MM.1S (cell line): ENCODE measurements at places on chromosomes 5 and 9.

GRCh38 chr9:104905931-104906330, 22.0 kb downstream of the ABCA1 start:
- DNase-seq, result no peak

DNA sequence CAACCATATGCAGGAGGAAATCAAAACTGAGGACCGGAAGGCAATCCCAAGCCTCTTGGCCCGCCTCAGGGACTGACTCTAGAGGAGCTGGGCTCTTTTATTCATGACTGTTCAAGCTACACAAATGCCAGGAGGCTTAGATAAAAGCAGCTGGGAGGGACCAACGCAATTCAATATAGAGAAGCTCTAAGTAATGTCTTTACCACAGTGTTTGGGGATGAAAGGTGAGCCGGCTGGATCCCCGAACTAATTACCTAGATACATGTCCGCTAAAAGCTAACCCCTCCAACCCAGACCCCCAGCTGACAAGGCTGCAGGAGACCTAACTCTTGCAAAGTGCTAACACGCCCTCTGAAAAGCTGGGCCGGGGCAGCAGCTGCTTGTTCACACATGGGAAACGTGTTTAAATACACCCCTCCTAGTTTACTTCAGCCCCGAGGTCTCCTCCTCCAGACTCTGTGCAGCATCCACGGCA, 67.5 kb downstream of the TLE1 start:
- DNase-seq, result no peak

- peak; percentile 41 for DNase-seq
These were observed 3.0 kb upstream of the IFNW1 start for GRCh38 chr9:21144603-21145002.

DNA sequence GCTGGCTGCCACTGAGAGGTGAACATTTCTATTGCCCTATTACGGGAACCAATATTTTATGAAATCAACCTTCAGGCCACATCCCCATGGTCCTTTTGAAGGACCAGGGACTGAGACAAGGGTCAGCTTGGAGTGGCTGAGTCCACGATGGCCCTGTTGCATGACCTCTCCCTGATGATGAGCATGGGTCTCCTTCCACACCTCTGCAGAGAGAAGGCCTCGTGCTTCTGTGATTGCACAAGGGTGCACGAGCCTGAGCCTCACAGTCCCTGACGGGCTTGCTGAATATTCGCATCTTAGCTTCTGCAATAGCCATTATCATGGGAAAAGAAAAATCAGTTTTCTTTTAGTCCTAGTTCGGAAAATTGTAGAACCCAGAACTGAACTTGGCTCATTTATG, 255.0 kb upstream of the IRX2 start:
- DNase-seq, result no peak

DNA sequence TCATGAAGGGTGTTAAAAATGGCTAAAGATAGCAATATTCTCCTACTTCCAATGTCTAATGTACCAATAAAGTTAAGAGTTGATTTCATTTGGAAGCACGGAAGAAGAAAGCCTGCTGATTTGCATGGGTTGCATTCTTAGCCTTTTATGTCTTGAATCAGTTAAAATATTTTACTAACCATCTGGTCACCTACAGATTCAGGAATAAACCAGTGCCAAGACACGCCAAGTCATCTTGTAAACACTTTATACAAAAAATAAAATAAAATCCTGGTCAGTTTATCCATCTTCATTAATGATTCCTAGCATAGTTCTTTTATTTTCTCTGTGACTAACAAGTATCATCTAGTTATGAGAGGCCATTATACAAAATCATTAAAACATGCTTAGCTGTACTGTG, 1031.6 kb upstream of the WWC1 start:
- DNase-seq, result no peak

DNA sequence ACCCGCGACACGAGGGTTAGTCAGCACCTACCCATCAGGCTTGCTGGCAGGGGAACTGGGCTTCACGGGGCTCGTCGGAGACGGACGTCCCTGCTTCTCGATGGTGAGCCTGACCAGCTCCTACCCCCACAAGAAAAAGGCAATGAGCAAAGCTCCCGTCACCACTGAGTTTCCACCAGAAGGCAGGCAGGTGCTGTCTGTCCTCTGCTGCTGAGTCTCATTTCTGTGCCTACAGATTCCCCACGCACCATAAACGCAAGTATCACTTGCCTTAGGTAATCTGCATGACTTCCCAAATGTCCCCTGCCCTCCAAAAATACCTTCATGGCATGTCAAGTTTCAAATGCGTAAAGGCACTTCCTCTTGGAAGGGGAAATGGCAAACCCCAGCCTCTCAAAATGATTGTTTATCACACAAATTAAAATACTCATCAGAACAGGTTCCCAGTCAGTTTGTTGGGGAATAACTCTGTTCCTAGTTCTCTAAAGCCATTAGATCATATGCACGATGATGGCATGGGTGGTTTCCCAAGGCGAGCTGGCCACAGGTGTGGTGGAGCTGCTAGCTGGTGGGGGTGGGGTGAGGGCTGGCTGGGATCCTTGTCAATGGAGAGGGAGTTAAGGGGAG, 85.0 kb downstream of the PRRT1B start:
- no peak for DNase-seq

GRCh38 chr9:134195558-134195957, 31.2 kb upstream of the RNU6ATAC start:
- DNase-seq, result no peak

- no peak for DNase-seq
These were observed 78.1 kb upstream of the PITX1 start for GRCh38 chr5:135112008-135112725.

DNA sequence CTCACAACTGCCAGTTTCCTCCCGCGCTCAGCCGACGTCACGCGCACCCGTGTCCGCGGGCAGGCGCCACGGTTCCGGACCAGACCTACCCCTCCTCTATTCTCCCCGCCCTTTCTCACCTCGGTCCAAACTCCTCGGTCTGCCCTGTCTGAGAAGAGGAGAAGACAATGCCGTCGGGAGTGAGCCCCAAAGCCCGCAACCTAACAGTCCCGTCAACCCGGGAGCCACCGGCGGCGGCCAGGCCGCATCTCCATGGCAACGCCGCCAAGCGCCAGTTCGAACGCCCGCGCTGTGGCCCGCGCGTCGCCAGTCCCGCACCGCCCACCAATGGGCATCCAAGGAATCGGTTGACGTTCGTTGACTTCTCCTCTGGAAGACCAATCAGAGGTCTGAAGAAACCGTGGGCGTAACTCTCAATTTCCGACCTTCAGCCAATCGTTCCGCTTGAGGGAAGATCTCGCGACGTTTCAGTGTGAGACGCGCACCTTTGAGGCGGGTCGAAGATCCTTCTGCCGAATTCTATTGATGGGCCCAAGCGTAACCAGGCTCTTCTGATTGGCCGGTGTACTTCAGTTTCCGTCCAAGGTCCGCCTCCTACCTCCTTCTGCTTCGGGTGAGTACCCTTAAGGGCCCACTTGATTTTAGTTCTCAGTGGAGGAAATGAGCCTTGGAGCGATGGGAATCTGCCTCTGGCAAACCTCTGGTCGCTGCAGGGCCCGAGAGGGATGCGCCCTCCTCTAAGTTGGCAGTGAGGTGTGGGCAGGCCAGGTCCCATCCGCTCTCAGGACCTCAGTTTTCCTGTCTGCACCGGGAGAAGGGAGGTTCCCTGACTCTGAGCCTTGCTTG, at the start of the genes KIF24 and NUDT2:
KIF24 (minus strand) TSS at position 282 of the 846 bp plus-strand sequence. CDS start 17,922 bp downstream, outside the sequence.
NUDT2 (plus strand) TSS at position 583 of the 846 bp plus-strand sequence. CDS start 9,471 bp downstream, outside the sequence.
- DNase-seq, result peak; percentile 100

DNA sequence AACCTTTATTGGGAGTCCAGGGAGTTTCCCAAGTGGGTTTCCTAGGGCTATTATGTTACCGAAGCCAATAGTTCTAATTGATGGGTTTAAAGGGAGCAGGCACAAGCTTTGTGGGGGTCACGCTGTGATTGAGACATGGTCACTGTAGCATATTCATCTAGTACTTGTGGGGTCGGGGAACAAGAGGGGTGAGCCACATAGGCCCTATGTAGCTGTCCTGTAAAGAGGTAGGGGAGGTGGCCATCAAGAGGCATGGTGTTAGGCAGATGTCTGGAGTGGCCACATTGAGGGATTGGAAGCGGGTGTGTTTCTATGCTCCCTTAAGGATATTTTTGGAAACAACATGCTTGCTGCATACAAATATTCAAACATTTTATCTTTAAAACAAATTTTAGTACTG, 50.1 kb downstream of the EXOSC2 start:
- DNase-seq, result no peak

- DNase-seq, result no peak
These were observed 10.2 kb downstream of the SPRY4 start for GRCh38 chr5:142314606-142315005.

GRCh38 chr9:13721481-13722235, 442.2 kb upstream of the MPDZ start:
- DNase-seq, result no peak

- no peak for DNase-seq
These were observed 40.7 kb downstream of the CXXC5 start for GRCh38 chr5:139688751-139689372.

- DNase-seq, result no peak
These were observed 144.5 kb downstream of the GAPVD1 start for GRCh38 chr9:125405938-125406809.

GRCh38 chr5:35416217-35416988, 186.1 kb upstream of the PRLR start:
- DNase-seq, result no peak

GRCh38 chr5:83026516-83026915, 50.7 kb downstream of the TMEM167A start:
- no peak for DNase-seq

DNA sequence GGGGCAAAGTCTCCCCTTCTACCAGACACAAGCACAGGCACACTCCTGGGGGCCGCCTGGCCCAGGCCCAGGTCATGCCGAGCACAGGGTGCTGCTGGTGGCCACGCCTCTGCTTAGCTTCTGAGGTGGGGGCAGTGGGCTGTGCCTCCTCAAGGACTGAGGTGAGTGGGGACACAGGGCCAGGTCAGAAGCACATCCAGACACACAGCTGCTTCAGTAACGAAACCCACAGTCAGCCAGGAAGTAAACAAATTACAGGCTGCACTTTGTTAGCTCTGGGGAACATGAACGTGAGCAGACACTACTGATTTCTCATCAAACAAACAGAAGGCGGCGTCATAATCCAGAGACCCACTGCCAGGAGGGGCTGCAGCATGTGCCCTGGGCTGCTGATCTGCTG, 192.4 kb downstream of the HSPA4 start:
- peak; percentile 88 for DNase-seq

GRCh38 chr5:150659360-150660107, 1.5 kb upstream of the MYOZ3 start:
- no peak for DNase-seq

GRCh38 chr5:58722160-58722559, 139.3 kb downstream of the RAB3C start:
- no peak for DNase-seq

GRCh38 chr5:54611290-54611951, 93.9 kb downstream of the SNX18 start:
- no peak for DNase-seq

DNA sequence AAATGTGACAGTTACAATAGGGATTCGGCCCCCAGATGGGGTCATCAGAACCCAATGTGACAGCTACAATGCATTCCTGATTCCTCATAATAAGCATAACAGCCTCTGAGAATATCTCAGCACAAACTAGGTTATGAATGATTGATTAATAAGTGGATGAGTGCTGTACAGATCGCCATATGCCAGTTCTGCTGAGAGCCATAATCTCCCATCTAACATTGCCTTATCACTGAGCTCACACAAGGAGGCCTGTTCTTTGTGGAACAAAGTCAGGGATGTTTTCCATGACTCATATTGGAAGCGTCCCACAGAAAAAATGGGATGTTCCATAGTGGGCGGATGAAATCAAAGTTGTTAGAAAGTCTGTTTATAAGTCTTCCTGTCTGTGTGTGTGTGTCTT, 89.6 kb downstream of the KIF4B start:
- no peak for DNase-seq

DNA sequence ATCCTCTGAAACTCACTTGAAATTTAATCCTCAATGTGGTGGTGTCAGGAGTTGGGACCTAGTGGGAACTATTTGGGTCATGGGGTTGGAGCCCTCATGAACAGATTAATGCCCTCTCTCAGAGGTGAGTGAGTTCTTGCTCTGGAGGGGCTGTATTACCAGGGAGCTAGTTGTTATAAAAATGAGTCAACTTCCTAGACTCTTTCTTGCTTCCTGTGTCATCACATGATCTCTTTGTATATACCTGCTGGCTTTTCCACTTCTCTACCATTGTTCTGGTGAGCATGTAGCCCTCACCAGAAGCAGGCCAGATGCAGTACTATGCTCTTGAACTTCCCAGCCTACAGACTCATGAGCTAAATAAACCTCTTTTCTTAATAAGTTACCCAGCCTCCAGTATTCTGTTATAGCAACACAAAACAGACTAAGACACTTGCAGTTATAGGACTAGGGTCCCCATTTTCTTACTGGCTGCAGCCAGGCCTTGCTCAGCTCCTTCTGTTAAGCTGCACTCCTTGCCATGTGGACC, 127.5 kb downstream of the SUSD1 start:
- DNase-seq, result no peak

DNA sequence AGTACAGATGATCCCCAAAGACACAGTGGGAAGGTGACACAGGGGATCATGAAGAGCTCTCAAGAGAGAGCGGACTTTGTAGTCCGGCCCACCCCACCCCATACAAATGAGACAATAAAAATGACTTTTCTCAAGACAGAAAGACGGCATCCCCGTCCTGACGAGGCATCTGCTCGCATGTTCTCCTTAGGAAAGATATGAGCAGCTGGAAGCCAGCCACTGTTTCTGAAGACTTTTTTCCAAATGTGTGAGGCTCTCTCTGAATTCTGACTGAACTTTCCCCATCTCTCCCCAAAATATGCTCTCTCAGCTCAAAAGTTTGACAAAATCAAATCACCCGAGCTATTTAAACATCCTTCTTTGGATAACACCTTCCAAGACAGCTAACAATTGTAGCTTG, 105.2 kb downstream of the RFK start:
- no peak for DNase-seq

GRCh38 chr9:81737871-81738507, 48.6 kb upstream of the TLE1 start:
- no peak for DNase-seq

DNA sequence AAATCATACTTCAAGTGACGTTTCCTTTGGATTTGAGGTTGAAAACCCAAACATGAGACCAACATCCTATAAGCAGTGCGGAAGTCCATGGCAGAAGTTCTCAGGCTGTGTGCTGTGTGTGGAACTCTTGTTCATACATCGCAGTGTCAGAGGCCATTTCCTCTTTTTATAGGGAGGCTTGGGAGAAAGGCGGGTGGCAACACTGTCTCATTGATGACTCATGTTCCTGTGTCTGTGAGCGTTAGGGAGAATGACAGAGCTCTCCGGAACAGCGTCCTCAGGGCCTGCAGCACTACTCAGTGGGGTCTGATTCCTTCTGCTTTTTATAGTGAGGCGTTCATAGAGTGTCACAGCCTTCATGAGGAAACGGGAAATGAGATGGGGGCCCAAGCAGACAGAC, 98.8 kb upstream of the BASP1 start:
- no peak for DNase-seq

DNA sequence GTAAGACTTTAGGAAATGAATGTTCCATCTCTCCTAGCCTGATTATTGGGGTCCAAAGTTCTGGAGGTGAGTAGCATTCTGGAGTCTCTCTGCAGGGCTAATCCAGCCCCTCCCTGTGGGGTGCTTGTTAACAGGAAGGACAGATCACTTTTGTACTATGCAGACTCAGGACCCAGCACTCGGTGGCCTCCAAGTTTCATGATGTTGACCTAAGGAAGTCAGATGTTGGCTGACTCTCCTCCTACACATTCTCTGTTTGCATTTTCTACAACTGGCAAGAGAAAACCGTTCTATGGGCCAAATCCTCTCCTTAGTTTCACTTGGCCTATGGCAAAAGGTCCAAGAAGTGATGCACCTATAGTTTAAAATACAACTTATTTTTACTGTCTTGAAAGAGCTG, 5.5 kb upstream of the PDE8B start:
- no peak for DNase-seq

- DNase-seq, result no peak
These were observed 62.8 kb downstream of the DAB2IP start for GRCh38 chr9:121714075-121714705.
